ENCODE measurements at places on chromosomes 2 and 18.

GRCh38 chr18:63148449-63149301 is 170.9 kb downstream of the BCL2 start:
- DNase-seq, result no peak

DNA sequence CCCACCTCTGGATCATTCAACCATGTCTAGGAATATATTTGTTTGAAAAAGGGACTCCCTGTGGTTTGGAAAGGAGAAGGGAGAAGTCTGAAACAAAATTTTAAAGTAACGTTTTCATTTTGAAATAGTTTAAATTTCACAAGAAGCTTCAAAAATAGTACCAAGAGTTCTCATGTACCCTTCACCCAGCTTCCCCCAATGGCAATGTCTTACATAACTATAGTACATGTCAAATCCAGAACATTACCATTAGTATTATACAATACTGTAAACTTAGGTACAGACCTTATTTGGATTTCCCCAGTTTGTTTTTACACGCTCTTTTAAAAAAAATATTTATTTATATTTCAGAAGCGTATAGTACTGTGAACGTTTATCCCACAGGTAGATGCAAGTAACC is 4.0 kb upstream of the LYG2 start:
- DNase-seq, result no peak

GRCh38 chr18:74892066-74892627 is 294.5 kb downstream of the ZNF407 start:
- no peak for DNase-seq

DNA sequence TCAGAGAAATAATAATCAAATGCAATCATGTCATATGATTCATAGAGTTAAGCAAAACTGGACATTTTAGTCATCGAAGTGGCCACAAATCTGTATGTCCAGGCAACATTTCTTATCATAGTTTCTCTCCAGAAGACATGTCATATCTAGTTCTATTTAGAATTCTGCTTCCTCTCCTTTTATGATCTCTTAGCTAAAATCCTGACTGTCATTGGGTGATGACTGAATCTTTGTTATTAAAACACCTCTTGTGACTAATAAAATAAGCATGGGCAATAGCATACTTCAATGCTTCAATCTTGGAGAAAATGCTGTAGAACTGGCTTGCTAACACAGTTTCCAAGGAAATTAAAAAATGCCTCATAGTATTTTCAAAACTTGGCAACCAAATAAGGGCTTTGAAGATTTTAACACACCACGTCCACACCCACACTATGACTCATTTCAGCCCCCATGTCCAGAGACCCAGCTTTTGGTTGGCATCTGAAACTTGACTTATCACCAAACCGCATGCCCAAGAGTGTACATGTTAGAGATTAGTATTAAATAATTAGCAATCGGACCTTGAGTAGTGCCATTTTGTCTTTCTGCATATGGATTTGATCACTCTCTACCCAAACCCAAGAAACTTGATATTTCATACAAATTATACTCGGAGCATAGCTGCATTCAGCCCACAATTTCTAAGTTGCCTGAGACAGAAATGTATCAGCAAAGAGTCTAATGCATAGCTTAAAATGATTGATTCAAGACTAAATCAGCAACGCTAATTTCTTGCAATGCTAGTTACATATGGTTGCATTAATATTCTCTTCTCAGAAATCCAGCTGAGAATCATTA is 106.5 kb upstream of the ETAA1 start:
- DNase-seq, result peak; percentile 40

DNA sequence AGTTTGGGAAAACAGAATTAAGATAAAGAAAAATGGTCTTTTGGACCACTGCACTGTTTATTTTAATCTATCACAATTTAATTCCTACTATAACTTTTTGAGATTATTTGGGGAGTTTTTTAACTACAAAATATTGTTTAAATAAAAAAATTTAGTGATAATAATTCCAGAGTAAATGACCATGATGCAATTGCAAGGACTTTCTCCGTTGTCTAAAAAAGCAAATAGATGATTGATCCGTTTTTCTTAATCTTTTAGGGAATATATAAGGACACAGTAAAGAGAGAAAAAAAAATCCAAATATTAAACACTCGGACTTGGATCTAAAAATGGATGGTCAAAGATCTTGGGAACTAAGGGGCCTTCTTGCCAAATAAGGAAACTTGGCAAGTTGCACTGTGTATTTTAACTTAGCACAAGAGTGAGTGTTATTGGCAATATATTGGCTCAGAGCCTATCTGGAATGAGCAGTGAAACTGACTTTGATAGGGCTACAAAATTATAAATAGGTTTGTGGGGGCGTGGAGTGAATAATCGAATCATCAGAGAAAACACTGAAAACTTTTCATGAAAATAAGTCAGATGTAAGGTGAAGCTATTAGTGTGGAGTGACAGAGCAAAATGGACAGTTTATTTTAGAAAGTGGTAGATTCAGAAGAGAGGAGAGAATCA is 2.0 kb downstream of the MAP3K20 start:
- no peak for DNase-seq

DNA sequence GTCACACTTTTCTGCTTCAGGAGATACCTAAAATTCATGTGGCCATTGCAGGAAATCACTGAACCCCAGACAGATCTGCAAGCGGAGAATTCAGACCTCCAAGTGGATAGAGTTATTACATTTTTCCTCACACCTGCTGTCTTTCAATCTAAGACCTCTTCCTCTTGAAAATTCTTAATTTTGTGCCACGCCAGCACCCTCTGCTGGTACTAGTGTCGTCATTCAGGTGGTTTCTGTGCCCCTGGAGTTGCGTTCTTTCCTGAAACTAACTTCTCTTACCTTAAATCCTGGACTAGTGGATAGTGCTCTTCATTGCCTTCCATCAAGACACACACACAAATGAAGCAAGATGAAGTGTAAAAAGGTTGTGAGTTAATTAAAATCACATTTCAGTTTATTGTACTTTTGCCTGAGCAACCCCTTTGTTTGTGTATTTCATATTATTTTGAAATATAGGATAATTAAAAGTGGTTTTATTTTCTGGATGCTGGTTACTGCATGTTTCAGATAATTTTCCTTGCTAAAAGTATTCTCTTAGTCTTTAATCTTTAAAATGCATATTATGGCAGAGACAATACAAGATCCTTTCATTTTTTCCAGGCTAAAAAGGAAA is 1.6 kb upstream of the DNER start:
- DNase-seq, result peak; percentile 4

GRCh38 chr2:128488434-128488833 is 169.8 kb upstream of the HS6ST1 start:
- DNase-seq, result no peak

DNA sequence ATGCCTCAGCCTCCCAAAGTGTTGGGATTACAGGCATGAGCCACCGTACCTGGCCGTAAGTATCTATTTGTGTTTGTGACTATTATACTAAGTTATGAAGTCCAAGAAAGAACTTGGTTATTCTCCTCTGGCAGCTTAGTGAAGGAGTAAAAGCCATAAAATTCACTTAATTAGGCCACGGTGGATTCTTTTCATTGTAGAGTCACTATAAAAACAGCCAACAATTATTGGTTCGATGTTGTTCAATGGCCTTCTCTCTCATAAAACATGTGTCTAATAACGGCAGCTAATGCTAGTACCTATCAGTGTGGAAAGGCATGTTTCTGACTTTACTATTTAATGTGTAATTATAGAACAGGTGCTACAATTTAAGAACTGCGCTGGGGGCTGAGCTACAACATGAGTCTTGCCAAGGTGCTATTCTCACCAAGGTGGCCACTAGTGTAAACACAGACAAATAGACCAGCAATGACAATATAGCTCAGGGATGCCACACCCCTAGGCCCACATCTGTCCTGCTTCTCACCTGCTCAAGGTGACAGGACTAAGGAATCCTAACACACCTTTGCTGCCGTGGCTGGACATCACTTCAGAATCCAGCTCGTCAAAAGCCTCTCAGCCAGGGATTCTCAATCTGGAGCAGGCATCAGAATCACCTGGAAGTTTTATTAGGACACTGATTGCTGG is 17.2 kb downstream of the ATP8B1 start:
- no peak for DNase-seq

DNA sequence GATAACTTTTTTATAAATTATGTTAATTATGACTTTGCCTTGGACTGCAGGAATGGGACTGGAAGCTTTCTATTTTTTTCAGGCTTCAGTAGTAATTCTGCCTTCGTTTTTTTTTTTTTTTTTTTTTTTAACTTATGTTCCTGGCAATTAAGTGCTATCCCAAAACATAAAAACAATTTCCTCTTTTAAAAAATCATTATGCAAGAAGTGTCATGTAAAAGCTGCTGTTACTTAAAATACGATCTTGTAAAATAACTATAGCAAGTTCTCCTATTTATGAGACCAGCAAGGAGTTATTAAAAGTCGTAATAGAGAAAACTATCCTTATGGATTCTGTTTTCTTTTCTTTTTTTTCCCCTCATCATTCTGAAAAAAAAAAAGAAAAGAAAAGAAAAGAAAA is 301.6 kb upstream of the FBXO11 start:
- DNase-seq, result no peak

- no peak for DNase-seq
Measured at GRCh38 chr2:240346753-240347372, 88.6 kb upstream of the GPC1 start.

GRCh38 chr2:2007551-2008501 is 263.5 kb upstream of the PXDN start:
- DNase-seq, result no peak

Measured in umbilical cord (tissue), 2 donors.